Keratinocyte (primary cell): ENCODE measurements at places on chromosomes 5 and 9.

DNA sequence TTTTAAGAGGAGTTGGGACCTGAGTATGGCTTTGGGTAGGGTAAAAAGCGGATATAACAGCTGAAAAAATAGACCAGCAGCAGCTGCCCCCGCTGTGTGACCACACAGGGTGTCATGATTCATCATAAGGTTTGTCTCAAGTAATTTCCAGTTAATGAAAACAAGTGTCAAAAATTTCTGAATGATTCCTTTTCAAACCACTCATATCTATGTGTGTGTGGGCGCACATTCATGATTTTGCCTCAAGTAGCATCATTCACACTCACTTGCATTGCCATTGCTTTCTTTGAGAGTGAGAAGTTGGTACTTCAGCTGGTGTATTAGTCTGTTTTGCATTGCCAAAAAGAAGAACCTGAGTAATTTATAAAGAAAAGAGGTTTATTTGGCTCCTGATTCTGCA lies 12.1 kb upstream of the TNFAIP8 start:
- no peak for DNase-seq

DNA sequence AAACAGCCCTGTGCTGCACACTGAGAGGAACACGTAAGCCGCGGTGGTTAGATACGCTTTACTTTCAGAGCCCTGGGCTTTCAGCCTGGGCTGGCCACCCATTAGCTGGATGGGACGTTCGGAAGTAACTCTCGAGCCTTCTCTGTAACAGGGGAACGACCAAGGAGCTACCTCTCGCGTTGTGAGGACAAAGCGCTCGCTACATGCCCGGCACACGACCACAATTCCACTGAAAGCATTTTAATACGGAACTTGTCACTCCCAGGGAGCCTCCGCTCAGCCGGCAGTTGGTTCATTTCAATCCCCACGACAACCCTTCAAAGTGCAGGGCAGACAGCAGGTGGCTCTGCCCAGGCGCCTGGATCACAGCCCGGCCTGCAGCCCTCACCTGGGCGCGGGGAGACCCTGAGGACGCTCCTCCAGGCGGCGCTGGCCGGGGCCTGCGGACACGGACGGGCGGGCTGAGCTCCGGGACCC lies 368 bp downstream of the SURF1 start:
- no peak for DNase-seq

GRCh38 chr5:147573211-147573610 lies 63.3 kb upstream of the DPYSL3 start:
- DNase-seq, result no peak

- no peak for DNase-seq
Measured at GRCh38 chr5:35454011-35454525, 163.6 kb upstream of the SPEF2 start.

DNA sequence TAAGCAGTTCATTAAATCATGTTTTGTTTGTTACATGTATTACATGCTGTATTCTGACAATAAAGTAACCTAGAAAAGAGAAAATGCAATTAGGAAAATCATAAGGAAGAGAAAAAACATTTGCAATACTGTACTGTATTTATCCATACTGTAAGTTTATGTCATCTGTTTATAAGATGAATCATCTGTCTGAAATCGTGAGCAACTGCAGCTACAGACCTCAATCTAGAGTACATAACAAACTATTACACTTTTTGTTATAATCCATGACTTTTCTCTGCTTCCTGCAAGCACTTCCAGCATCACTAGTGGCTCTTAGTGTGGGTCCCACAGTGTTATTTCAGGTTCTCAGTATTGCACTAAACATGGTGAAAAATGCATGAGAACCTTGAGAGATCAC lies 144.4 kb upstream of the NR4A3 start:
- no peak for DNase-seq

DNA sequence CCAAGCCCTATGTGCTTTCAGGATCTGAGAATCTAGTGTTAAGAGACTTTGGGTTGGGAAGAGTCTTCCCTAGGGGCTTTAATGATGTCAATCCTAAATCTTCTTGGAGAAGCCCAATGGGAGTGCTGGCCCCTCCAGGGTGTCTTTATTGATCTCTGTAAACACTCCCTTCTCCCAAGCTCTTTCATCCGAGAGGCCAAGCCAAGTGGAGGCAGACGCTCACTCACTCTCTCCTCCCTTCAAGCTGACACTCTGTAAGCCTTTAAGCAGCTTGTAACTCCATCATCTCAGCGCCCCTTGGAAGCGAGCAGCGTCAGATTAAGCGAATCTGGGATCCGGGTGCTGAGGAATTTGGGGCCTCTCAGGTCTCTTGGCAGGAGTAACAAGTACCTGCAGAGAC lies 37.7 kb downstream of the SPARC start:
- DNase-seq, result no peak

DNA sequence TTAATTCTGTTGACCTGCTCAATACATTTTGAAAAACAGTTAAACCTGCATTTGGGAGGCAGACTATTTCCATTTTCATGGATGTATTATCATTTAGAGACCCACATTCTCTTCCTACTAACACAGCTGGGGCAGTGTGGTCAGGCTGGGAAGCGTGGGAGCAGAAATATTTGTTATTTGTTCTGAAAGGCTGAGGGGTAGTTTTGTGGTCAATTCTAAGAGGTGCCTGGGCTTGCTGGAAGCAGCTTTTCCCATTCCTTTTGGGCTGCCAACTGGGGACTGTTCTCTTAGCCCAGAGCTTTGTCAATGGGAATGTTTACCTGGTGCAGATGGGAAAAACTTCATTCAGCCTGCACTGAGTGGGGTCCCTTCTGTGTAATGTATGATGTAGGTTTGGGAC lies 171.4 kb upstream of the DAP start:
- DNase-seq, result no peak

GRCh38 chr5:180631549-180632383 lies 17.6 kb downstream of the FLT4 start:
- DNase-seq, result no peak

DNA sequence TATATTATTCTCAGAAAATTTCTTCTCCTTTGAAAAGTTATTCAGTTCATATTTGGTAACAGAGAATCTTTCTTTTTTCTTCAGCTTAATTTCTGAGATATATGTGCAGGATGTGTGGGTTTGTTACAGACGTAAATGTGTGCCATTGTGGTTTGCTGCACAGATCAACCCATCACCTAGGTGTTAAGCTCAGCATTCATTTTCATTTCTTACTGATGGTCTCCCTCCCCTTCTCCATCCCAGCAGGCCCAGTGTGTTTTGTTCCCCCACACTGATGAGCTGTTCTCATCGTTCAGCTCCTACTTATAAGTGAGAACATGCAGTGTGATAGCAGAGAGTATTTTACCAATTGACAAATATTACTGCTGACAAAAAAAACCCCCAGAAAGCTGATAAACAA lies 330.0 kb upstream of the CHD1 start:
- DNase-seq, result no peak

GRCh38 chr5:55675119-55675518 lies 37.0 kb downstream of the SLC38A9 start:
- DNase-seq, result no peak
